ENCODE measurements at places on chromosomes 3 and 15. TPM values are rescaled to one million over a fixed set of nuclear protein-coding genes. Genes with fewer than 3 reads are reported as not detected.

Gene CYP19A1
- total RNA-seq = 0.34 TPM

Gene FEZF2
- total RNA-seq = not detected

Gene CEMIP
- 1.3 TPM for total RNA-seq

Gene PLAAT1
- 0.17 TPM for total RNA-seq

Gene C3orf20
- total RNA-seq = 0.06 TPM

Gene RTP1
- not detected for total RNA-seq

Gene PLSCR2
- not detected for total RNA-seq

Gene DGKG
- 8.1 TPM for total RNA-seq

Gene RARB
- total RNA-seq = 10.3 TPM

Gene ARHGAP11A
- total RNA-seq = 69.9 TPM

Gene POTEB3
- total RNA-seq = not detected

Gene SST
- total RNA-seq = not detected

Gene ELL3
- total RNA-seq = 1.4 TPM

Gene REC114
- not detected for total RNA-seq

Gene TM6SF1
- total RNA-seq = not detected

Gene ATP8B4
- total RNA-seq = 0.79 TPM

Gene NR2E3
- total RNA-seq = 0.19 TPM

All from A549 treated with Mapracorat at 1 μM for 4 hours (cell line).